Fibroblast of mammary gland (primary cell): ENCODE measurements at places on chromosomes 5 and 9.

GRCh38 chr9:33418090-33418489 is 15.7 kb upstream of the AQP7 start:
- no peak for DNase-seq

DNA sequence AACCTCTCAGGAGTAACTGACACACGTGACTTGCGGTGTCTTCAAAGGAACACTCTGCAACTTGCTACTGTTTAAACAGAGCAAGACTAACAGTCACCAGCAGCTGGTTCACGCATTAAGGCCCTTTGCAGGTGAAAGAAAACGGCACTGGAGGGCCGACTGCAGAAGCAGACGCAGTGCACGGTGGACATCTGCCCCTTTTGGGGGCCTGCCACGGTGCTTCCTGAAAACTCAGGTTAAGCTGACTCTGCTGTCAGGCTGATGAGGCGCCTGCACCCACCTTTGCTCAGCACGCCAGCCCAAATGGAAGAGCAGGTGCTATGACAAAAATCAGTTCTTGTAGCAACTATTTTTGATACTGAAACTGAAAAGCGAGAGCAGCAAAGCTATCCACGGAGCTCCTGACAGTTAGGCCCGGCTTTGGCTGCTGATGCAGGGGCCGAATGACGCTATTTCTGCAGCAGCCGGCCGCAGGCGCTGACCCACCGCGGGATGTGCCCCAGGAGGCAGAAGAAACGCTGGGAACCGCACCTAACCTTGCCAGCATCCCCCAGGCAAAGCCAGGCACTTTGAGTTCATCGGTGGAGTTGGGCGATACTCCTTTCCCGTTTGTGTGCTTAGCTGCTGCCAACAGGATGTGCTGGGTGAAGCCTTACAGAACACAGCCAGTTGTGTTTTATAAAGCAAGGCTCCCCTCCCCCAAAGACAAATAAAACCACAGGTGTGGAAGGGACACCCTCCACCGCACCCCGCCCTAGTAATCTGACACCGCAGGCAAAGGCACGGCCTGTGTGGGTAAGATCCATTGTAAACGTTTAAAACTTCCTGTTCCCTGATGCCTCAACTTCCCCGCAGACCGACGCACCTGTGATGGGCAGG is 21.1 kb upstream of the TERT start:
- no peak for DNase-seq

DNA sequence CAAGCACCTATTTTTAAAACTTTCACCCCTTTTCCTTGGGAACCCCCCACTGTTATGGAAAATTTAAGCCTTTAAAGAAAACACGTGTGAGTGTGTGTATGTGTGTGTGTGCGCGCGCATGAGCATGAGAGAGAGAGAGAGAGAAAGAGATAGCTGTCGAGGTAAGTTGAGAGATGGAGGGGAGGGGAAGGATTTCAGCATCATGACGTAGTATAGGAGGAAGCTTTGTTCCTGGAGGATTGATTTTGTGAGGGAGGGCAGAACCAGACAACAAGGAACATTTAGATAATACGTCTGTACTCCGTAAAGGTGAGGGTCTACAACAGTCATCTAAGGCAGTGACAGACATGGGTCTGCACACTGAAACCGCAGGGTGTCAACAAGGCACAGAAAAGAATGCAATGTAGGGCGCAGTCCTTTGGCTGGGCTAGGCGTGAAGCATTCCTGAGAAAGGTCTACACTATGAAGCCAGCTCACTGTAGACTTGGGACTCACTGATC is 227.7 kb downstream of the SMARCA2 start:
- peak; percentile 13 for DNase-seq

GRCh38 chr5:157184117-157184670 is 3.6 kb downstream of the ITK start:
- DNase-seq, result no peak

DNA sequence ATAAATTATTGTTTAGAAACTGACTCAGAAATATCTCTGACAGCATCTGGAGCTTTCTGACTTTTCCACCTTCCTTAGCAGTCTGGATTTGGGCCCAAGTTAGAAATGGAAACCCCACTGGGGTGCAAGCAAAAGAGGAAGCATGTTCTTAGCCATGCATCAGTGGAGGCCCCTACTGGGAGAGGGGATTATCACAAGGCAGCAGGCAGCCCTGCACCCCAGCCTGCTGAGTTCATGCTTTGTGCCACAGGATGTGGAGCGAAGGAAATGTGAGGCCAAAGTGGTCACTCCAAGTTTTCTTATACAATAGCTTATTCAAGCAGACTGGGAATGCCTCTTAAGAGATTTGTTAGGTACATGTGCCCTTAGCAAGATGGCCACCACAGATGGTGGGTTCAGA is 146.5 kb upstream of the TLX3 start:
- DNase-seq, result peak; percentile 18

- peak; percentile 97 for DNase-seq
Observed at GRCh38 chr9:88733651-88734421, 198.9 kb downstream of the NXNL2 start.

DNA sequence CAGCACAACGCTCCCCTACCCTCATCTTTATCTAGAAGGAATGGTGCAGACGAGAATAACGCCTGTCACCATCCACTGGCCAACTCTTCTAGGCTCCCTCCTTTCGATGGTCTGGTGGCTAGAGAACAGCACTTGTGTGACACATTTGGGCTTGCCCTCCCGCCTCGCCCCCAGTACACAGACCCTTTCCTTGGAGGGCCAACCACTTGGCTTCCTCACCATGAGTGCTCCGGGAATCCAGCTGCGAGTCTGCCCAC is 1.4 kb downstream of the GNAQ start:
- DNase-seq, result peak; percentile 28

DNA sequence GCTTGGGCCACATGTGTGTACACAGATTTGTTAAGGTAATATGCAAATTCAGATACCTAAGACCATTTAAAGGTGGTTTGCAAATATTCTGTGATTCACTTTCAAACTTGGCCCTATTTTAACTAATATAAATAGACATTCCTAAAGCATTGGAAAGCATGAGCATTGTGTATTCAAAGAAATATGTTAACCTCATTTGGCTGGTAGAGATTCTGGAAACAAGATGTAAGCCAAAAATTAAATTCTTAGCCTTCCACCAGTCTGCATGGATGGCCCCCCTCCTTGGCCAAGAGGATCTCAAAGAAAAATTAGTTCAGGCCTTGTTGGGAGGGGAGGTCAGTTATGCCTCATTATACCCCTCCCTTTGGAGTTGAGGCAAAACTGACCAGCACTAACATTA is 38.7 kb upstream of the C6 start:
- peak; percentile 11 for DNase-seq

DNA sequence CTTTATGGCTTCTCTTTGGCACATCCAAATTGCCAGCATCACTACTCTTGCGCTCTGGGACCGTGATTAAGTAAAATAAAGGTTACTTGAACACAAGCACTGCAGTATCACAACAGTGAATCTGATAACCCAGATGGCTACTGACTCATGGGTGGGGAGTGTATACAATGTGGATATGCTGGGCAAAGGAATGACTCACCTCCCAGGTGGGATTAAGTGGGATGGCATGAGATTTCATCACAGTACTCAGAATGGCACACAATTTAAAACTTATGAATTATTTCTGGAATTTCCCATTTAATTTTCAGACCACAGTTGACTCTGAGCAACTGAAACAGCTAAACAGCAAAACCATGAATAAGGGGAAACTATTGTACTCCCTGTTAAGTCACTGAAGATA is 4.3 kb downstream of the GFM2 start:
- DNase-seq, result peak; percentile 70

DNA sequence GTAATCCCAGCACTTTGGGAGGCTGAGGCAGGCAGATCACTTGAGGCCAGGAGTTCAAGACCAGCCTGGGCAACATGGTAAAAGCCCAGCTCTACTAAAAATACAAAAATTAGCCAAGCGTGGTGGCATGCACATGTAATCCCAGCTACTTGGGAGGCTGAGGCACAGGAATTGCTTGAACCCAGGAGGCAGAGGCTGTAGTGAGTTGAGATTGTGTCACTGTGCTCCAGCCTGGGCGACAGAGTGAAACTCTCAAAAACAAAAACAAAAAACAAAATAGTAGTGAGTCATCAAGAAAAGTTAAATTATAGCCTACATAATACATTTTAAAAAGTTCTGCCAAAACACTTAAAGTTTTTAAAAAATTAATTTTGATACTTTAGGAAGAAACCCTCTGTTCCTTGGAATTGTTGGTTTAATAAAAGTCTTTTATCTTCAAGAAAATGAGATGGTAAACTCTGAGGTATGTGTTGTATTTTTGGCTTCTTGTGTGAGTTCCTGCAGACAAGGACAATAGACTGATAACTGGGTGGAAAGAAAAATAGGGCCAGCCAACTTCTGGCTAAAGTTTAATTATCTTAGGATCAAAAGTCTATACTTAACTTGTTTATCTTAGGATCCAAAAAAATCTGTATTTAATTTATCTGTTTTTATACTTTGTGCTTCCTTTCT is 9.3 kb downstream of the RUSC2 start:
- DNase-seq, result no peak

DNA sequence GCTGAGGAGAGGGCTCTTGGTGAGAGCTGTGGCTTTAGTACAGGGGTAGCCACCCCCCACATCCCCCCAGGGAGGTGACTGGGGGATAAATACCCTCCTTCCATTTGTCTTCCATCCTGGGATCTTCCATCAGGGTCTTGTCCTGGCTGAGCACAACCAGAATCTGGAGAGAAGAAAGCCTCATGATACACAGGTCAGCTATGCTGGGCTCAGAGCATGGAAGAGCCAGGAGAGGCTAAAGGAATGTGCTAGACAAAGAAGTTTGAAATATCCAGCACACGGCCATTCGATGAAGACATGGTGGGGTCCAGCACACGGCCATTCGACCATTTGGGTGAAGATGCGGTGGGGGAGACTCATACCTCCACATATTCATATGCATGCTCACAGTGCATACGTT is 30.0 kb downstream of the ROPN1L start:
- DNase-seq, result no peak

DNA sequence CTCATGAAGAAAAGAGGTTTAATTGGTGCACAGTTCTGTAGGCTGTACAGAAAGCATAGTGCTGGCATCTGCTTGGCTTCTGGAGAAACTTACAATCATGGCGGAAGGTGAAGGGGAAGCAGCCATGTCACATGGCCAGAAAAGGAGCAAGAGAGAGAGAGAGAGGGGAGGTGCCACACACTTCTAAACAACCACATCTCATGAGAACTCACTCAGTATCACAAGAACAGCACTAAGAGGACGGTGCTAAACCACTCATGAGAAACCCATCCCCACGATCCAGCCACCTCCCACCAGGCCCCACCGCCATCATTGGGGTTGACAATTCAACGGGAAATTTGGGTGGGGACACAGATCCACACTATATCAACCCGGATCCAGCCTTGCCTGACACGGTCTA is 28.8 kb upstream of the IER5L start:
- DNase-seq, result no peak

DNA sequence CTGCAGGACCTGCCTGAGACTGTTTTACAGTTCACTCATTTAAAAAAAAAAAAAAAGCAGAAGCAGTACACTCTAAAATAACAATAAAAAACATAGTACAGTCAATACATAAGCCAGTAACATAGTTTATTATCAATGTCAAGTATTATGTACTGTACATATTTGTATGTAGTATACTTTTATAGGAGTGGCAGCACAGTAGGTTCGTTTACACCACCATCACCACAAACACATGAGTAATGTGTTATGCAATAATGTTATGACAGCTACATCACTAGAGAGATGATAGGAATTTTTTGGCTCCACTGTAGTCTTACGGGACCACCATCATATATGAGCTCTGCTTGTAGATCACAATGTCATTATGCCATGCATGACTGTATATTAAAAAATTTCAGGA is 462.8 kb downstream of the ISL1 start:
- no peak for DNase-seq

DNA sequence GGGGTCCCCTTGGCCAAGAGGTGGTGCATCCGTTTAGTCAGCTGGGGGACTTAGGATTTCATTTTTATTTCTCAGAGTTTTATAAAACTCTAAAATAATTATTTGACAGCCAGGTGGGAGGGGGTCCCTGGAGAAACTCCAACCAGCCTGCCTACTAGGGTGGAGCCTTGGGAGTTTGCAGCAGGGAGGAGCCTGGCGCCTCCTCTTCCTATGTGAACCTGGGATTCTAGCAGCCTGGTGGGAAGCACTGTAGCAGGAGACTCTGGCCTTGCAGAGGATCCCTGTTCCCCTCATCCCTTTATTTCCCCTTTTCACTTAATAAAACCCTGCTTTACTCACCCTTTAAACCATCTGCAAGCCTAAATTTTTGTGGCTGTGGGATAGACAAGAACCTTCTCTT is 50.8 kb downstream of the FXN start:
- DNase-seq, result no peak

DNA sequence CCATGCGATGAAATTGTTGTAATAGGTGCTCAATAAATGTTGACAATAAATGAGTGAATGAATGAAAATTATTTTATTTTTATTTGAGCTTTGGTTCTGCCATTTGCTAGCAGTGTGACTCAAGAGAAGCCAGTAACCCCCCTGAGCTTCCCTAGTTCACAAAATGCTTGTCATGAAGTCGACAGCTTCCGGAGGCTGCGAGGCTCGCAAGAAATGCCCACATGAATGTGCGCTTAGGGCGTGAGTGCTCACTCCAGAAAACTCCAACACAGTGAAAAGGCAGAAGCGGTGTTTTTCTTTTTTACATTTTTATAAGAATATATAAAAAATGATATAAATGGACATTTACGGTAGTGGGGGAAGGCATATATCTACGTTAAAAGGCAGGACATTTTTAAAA is 26.5 kb downstream of the CDKN2A start:
- no peak for DNase-seq

GRCh38 chr9:98288881-98289280 is 33.4 kb upstream of the TBC1D2 start:
- DNase-seq, result no peak

DNA sequence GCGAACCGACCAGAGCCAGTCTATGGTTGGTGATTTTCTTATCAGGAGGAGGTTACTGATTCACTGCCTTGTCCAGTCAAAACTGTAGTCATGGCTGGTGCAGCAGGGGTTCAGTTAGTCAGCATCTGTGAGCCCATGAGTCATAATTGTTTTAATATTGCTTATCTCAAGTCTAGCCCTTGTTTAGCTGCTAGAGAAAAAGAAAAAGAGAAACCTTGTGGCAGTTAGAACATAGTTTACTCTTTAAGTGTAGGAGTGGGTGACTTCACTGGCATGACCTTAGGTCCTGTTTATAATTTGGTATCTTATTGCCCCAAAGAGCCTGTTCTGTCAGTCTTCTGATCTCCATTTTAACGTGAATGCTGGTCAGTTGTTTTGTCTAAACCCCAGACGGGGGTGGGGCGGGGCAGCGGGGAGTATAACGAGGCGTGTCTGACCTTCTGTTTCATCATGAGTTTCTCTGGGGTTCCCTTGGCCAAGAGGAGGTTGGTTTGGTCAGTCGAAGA is 76.9 kb upstream of the NFIL3 start:
- peak; percentile 84 for DNase-seq

GRCh38 chr9:98451576-98451975 is 196.1 kb upstream of the TBC1D2 start:
- no peak for DNase-seq

GRCh38 chr9:13932528-13933267 is 381.2 kb downstream of the NFIB start:
- no peak for DNase-seq
